ENCODE measurements at places on chromosomes 16 and 17. TPM values are rescaled to one million over a fixed set of nuclear protein-coding genes. Genes with fewer than 3 reads are reported as not detected.

OR2C1 gene
- total RNA-seq = not detected

- no peak for DNase-seq
Measured at GRCh38 chr17:76145231-76146052, 4.4 kb upstream of the FOXJ1 start.

- DNase-seq = peak; percentile 63
Measured at GRCh38 chr17:79974566-79975497, 60.8 kb downstream of the TBC1D16 start.

- peak; percentile 64 for DNase-seq
Measured at GRCh38 chr17:9115214-9116191, 94.2 kb downstream of the NTN1 start.

- peak; percentile 55 for DNase-seq
Measured at GRCh38 chr17:50689956-50690886, 17.5 kb downstream of the ANKRD40 start.

DNA sequence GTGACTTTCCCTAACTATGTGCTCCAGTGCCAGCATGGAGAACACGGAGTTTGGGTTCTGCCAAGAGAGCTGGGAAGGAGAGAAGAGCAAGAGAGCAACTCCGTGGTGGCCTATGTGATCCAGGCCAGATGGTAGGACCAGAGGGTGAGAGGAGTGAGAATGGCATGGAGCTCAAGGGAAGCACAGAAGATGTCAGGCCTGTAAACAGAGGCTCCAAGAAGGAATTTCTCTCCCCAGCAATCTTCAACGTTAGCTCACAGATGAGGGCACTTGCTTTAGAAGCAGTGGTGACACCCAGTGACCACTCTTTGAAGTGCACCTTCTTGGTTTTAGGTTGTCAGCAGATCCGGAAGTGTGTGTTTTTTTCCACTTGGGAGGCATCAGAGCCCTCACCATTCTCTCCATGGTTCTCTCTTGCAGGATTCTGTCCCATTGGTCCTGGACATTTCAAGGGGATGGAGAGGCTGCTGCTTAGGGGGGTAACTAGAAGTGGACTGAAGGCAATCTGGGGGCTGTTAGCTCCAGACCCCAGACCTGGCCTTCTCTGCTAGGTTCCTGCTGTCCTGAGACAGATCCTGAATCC, 18.1 kb upstream of the TMEM98 start:
- DNase-seq = no peak

- DNase-seq = no peak
Measured at GRCh38 chr17:61366715-61367413, 32.8 kb upstream of the TBX2 start.

GRCh38 chr17:5362162-5362811, 57.2 kb downstream of the NUP88 start:
- DNase-seq = no peak

GRCh38 chr17:27153005-27153404, 140.9 kb upstream of the WSB1 start:
- no peak for DNase-seq

SULT1A3 gene
- total RNA-seq = 10.6 TPM

DNA sequence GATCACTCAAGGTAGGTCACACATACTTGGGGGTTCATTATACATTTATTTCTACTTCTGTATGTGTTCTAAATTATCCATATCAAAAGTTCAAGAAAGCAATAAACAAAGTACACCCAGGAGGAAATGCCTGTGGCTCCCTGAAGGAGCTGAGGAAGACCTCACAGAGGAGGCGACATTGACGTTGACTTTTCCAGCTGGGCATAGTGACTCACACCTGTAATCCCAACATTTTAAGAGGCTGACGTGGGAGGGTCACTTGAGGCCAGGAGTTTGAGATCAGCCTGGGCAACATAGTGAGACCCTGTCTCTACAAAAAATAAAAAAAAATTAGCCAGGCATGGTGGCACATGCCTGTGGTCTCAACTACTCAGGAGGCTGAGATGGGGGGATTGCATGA, 16.3 kb downstream of the ITGAD start:
- DNase-seq = no peak
